ENCODE measurements at places on chromosomes 16 and 17.

GRCh38 chr17:40284085-40284713, 3.5 kb upstream of the CDC6 start:
- DNase-seq = peak; percentile 70

- no peak for DNase-seq
These were observed 14.4 kb downstream of the SLC9A5 start for GRCh38 chr16:67263201-67263600.

DNA sequence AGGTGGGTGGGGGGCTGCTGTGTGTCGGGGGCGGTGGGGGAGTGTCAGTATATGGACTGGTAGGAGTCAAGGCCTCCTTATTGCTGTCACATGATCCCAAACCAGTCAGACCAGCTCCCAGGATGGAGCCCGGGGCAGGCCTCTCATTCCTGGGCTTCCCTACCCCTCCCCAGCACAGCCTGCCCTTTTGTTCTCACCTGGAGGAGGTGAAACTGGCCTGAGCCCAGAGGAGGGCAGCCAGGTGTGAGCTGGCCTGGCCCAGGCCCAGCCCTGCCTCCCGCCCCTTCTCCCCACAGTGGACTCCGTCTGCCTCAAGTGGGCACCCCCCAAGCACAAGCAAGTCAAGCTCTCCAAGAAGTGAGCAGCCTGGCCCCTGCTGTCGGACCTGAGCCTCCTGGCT, 4.6 kb downstream of the PRSS8 start:
- no peak for DNase-seq

DNA sequence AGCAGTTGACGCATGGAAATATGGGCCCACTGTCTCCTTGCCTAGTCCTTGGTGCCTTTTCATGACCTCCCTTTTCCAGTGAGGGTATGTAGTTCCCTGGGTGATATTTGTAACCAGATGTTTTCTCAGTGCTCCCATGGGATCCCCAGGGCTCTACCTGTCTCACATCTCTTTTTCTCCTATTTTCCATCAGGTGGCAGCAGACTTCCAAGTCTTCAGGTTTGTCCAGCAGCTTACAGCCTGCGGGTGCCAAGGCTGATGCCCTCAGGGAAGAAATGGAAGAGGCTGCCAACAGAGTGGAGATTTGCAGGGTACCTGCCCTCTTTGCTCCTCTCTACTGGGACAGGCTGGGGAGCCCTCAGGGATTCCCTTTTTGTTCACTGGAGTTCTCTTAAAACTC, 89.1 kb downstream of the ELAC2 start:
- no peak for DNase-seq

DNA sequence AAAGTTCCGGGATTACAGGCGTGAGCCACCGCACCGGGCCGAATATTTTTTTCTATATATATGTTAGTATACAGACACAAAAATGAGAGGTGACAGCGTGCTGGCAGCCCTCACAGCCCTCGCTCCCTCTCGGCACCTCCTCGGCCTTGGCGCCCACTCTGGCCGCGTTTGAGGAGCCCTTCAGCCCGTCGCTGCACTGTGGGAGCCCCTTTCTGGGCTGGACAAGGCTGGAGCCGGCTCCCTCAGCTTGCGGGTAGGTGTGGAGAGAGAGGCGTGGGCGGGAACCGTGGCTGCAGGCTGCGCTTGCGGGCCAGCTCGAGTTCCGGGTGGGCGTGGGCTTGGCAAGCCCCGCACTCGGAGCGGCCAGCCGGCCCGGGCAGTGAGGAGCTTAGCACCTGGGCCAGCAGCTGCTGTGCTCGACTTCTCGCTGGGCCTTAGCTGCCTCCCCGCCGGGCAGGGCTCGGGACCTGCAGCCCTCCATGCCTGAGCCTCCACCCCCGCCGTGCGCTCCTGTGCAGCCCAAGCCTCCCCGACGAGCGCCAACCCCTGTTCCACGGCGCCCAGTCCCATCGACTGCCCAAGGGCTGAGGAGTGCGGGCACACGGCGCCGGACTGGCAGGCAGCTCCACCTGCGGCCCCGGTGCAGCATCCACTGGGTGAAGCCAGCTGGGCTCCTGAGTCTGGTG, 1.9 kb upstream of the DPEP3 start:
- no peak for DNase-seq

GRCh38 chr16:10126686-10127085, 55.5 kb downstream of the GRIN2A start:
- DNase-seq = no peak

DNA sequence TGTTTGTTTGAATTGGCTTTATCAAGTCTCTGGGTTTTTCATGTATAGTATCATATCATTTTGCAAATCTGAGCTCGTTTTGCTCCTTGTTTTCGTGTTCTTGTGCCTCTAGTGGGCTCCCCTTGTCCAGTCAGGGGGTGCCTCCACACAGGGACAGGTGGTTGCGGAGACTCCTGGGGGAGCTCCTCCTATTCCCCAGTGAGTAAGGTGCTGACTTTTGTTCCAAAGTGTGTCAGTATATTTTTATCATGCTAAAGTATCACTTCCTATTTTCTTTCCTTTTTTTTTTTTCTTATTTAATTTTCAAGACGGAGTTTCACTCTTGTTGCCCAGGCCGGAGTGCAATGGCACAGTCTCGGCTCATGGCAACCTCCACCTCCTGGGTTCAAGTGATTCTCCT, 30.3 kb upstream of the IL17C start:
- DNase-seq = no peak

GRCh38 chr16:70759666-70760065, 41.3 kb downstream of the VAC14 start:
- no peak for DNase-seq

- no peak for DNase-seq
These were observed 15.5 kb downstream of the MMP15 start for GRCh38 chr16:58040945-58041627.

GRCh38 chr17:4947411-4948165, 742 bp downstream of the PFN1 start:
- no peak for DNase-seq

DNA sequence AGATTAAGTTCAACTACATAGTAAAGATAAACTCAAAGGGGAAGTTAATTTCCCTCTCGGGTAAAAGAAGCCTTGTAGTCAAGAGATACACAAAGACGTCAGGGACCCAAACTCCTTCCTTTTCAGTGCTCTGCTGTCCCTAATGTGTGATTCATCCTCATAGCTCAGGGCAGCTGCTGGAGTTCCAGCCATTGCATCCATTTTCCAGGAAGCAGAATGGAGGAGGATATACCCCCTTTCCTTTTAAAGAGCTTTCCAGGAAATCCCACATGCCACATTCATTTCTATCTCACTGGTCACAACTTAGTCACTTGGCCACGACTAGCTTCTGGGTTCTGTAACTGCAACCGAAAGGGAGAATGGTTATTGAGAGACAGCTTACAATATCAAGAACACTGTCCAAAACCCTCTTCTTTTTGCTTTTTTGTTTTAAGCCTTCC, 95.3 kb downstream of the SOCS1 start:
- no peak for DNase-seq

DNA sequence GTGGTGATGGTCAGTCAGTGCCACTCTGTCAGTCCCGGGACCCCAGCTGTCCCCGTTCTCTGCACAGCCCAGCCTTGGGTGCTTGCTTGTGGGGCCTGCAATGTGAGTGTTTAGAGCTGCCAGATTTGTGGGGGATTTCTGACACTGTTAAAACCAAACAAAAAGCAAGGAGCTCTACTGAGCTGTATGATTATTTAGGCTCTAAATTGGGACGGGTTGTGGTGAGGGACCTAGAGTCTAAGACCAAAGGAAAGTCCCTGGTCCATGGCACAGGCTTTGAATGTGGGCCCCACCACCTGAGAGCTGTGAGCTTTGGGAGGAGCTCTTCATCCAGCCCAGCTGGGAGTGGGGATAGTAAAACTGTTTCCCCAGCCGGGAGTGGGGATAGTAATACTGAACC, 63.3 kb downstream of the KSR1 start:
- DNase-seq = no peak

DNA sequence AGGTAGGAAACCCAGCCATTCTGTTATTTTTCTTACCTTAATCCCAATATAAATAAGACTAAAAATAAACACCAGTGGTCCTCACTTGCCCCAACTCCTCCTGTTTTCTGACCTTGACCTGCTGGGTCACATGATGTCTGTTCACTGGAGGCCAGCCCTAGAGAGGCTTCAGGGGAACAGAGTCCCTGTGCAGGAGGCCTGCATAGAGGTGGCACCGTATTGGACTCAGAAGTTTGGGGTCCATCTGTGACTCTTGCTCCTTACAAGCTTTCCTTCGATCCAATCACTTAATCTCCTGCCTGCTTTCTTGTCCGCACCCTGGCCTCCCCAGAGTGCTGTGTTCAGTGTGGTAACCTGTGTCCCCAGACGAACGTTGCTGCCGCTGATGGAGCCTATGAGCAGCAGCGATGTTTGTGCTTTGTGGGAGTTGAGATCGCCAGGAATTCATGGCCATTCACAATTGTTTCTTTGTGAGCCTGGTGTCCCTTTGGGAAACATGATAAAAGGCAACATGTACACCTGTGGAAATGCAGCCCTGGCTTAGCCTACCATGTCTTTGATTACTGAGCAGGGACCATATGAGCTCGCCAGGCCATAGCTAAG, 4.7 kb downstream of the IGSF6 start:
- no peak for DNase-seq

- no peak for DNase-seq
These were observed 3.7 kb upstream of the LYZL6 start for GRCh38 chr17:35947156-35947585.

DNA sequence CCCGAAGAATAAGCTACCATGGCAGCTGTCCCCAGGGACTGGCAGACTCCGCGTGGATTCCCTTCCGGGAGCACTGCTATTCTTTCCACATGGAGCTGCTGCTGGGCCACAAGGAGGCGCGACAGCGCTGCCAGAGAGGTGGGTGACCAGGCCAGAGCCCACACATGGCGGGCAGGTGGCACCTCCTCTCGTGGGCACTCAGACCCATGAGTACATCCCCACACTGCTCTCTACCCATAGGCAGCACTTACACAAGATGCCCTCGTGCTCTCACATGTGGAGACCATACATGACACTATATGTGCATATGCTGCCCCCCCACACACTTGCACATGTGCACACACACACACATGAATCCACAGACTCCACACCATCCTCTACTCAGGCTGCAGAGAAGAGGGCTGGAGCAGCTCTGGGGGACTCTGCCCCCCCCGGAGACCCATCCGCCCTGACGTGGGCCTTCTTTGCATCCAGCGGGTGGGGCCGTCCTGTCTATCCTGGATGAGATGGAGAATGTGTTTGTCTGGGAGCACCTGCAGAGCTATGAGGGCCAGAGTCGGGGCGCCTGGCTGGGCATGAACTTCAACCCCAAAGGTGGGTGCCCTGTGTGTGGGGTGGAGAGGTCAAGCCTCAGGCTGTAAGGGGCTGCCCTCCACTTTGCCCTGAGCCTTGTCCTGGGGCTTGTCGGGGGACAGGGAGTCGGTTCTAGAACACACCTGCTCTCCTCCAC, 62.9 kb downstream of the MRC2 start:
- DNase-seq = no peak

- DNase-seq = no peak
These were observed 963 bp upstream of the APRT start for GRCh38 chr16:88812513-88813268.

GRCh38 chr17:8062435-8062806, 23.6 kb downstream of the ALOX15B start:
- DNase-seq = no peak

GRCh38 chr16:86513471-86514277, 3.3 kb downstream of the FOXF1 start:
- DNase-seq = no peak

DNA sequence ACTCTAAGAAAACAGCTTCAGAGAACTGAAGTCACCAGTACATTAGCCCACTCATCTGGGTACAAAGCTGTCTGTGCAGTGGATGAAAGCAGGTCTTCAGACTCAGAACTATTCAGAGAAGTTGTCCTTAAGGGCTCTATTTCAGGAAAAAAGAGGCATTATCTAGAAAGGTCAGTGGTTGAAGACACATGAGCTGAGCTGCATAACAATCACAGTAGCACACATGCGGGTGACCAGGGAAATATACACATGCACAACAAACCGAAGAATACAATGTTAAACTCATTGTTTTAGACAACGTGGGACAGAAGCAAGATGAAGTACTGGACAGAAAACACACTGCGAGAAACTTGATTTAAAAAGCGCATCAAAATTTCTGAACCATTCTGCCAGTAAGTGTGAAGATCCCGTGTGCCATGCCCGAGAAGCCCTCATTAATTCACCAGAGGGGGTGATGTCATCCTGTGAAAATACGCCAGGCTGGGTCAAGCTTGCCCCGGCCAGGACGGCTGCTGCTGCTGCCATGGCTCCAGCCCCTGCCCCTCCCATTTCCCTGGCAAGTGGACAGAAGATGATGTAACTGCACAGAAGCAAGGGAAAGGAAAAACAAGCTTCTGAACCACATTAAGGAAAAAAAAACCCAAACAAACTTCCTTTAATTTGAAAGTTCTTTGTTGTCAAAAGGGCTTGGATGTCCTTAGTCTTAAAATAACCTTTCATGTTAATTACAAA, 10.1 kb downstream of the DYNC1LI2 start:
- DNase-seq = peak; percentile 59

- peak; percentile 77 for DNase-seq
These were observed 26.8 kb downstream of the TRAP1 start for GRCh38 chr16:3690470-3690928.

- no peak for DNase-seq
These were observed 194.5 kb upstream of the CDH13 start for GRCh38 chr16:82432261-82432660.

GRCh38 chr17:7262192-7262934, at the start of gene CLDN7:
TSS of gene CLDN7 (minus strand) at chr17:7262478. CDS start at chr17:7262043, 435 bp downstream.
- DNase-seq = no peak

- DNase-seq = no peak
These were observed 50.7 kb upstream of the DOC2B start for GRCh38 chr17:231966-232807.

DNA sequence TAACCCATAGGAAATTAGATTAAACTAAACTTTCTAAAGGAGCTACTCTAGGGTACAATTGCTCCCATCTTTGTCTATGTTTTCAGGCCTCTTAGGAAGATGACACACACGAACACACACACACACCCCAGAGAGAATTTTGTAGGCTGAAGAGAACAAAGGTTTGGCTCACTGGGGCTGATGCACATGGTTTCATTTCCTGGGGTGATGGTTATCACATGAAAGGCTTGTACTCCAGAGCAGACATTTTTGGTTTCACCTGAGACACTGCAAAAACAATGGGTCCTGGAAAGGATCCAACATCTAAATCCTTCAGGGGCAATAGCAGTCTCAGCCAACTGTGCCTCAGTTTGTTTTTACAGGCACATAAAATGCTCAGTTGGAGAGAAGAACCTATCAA, 62.8 kb downstream of the GRB7 start:
- no peak for DNase-seq

GRCh38 chr16:12086822-12087221, 110.3 kb downstream of the SNX29 start:
- no peak for DNase-seq

GRCh38 chr17:5840811-5841446, 229.2 kb upstream of the WSCD1 start:
- no peak for DNase-seq

GRCh38 chr17:57110152-57110542, 25.1 kb downstream of the AKAP1 start:
- no peak for DNase-seq

- DNase-seq = peak; percentile 22
These were observed 230.4 kb downstream of the PARN start for GRCh38 chr16:14399378-14400284.

GRCh38 chr16:77335652-77336234, 99.1 kb downstream of the ADAMTS18 start:
- no peak for DNase-seq

Data from non-pigmented ciliary epithelial cell (primary cell).